Stimulated activated CD8-positive, alpha-beta memory T cell treated with anti-CD3 and anti-CD28 coated beads, Interleukin-7, amount 100 ng/mL, for 1 hour (primary cell): ENCODE measurements at places on chromosomes 7 and 10.

- no peak for DNase-seq
These were observed 715 bp upstream of the PANK1 start for GRCh38 chr10:89645742-89646172.

GRCh38 chr10:65032867-65033769 lies 1511.9 kb downstream of the REEP3 start:
- no peak for DNase-seq

- DNase-seq: no peak
These were observed 216.0 kb downstream of the CALN1 start for GRCh38 chr7:72196176-72196575.

DNA sequence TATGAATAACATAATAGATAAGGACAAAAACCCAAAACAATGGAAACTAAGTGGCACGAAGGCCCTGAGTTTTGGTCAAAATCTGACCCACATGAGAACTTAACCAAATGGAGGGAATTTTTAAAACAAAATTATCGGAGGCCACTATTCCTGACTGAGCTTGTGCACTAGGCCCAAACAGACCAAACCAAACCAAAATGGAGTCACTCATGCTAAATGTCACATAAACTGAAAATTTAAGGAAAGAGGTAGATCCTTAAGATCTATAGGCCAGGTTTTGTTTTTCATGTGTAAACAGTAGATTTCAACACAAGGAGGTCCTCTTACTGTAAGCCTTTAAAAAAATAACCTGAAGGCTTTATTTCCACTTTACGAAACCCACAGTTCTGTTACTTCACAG lies 3.8 kb upstream of the ZNF92 start:
- no peak for DNase-seq

GRCh38 chr10:83917537-83918506 lies 221.5 kb upstream of the GHITM start:
- DNase-seq: no peak

GRCh38 chr7:130985361-130985760 lies 251.4 kb upstream of the KLF14 start:
- no peak for DNase-seq

GRCh38 chr10:13732465-13732881 lies 145.7 kb downstream of the PRPF18 start:
- DNase-seq: no peak

- no peak for DNase-seq
These were observed 135.7 kb upstream of the TMEM229A start for GRCh38 chr7:124168616-124169015.

- DNase-seq: no peak
These were observed 35.4 kb upstream of the COL13A1 start for GRCh38 chr10:69766161-69766910.

GRCh38 chr10:13390604-13391522 lies 42.8 kb upstream of the SEPHS1 start:
- DNase-seq: no peak

GRCh38 chr7:79376299-79377025 lies 77.0 kb downstream of the MAGI2 start:
- DNase-seq: no peak

- no peak for DNase-seq
These were observed 455.7 kb upstream of the KLF6 start for GRCh38 chr10:4240608-4241197.

DNA sequence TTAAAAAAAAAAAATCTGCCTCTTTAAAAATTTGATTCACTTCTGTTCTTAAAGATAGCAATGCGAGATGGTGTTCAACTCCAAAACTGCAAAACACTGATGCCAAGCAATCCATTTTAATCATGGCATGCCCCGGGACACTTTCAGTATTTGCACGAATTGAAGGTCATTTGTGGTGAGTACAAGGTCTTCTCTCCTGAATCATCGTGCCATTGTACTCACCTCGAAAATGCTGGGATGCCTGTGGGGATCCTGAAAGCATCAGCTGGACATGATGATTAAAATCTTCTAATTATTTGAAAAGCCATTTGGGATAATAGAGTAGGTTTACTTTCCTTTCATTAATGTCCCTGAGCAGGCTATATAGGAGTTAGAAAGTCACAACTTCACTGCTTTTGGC lies 125.1 kb upstream of the NRP1 start:
- DNase-seq: no peak

GRCh38 chr10:43151371-43151770 lies 13.1 kb downstream of the CSGALNACT2 start:
- DNase-seq: no peak

GRCh38 chr10:132988988-132989387 lies 46.6 kb upstream of the CFAP46 start:
- DNase-seq: no peak

DNA sequence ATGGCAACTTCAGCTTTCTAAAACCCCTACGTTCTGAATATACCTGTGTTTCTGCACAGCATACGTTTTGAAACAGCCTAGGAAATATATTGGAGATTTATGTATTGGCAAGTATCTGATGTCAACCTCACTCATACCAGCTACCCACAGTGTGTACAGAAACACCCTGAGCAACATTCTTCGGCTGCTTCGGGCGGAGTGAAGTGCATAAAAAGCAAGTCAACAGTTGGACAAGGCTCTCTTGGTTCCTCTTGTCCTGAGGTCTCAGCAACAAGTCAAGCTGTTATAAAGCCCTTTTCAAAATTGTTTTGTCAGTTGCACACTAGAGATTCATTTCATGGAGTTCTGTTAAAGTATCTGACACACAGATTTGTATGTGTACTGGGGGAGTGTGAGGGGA lies 40.0 kb upstream of the PAPSS2 start:
- DNase-seq: no peak

DNA sequence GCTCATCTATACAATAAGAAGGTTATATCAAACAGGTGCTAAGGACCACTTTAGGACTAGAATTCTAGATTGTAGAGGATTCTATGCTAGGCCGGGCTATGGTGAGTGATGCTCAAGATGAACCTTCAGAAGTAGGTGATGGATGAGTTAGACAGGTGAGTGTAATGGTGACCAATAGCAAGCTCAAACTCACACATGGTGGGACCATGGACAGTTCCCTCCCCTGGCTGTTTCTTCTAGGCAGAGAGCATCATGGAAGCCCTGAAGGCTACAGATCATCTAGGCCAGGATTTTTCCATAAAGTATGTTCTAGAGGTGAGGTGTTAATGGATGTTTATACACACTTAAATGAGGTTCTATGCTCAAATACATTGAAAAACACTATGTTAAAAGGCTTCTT lies 162.2 kb upstream of the WDR11 start:
- DNase-seq: no peak

DNA sequence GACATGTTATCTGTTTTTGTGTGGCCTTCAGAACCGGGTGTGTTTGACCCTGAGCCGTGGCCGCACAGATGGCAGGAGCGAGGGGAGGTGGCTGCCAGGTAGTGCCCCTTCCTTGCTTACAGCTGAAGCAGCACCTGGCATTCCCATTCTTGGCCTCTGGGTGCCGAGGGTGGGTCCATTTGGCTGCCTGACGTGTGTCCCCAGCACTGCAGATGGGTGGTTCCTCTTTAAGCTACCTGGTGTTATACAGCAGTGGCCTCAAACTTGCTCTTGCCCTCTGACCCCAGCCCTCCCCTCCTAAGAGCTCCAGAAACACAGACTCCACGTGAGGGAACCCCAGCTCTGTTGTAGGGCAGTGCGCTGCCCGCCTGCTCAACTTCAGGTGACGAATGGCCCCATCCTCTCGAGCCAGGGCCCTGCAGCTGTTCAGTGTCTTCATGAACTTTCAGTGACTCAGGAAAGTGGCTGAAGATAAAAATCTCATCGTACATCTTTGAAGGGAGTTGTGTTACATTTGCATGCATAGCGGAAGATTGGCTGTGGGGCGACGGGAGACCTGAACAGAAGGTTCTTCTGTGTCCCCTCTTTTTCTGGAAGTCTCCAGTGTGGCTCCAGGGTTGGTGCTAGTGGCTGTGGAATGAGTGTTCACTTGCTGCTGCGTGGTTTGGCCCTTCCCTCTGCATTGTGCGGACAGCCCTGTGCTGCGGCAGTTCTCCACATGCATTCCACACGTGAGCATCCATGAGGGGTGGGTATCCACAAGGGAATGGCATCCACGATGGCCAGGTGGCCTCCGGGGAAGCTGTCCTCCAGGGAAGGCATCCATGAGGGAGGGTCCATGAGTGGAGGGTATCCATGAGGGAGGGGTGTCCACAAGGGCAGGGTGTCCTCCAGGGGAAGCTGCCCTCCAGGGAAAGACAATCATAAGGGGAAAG lies 91.6 kb downstream of the INPP5A start:
- no peak for DNase-seq

DNA sequence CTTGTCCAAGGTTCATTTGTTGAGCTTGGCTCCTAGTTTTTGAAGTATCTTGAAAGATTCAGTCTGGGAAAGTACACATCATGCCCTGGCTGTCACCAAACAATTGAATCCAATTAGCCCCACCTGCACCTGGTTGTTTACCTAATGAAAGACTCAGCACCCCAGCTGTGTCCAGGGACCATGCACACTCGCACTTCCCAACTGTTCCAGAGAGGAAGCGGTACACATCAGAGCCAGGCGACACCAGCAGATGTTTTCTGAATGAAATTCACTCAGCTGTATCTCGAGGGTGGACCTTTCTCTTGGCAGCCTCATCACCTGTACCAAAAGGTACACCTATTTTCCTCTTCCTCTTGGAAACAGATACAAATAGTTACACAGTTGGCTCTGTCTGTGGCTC lies 216.4 kb upstream of the LRGUK start:
- DNase-seq: no peak

DNA sequence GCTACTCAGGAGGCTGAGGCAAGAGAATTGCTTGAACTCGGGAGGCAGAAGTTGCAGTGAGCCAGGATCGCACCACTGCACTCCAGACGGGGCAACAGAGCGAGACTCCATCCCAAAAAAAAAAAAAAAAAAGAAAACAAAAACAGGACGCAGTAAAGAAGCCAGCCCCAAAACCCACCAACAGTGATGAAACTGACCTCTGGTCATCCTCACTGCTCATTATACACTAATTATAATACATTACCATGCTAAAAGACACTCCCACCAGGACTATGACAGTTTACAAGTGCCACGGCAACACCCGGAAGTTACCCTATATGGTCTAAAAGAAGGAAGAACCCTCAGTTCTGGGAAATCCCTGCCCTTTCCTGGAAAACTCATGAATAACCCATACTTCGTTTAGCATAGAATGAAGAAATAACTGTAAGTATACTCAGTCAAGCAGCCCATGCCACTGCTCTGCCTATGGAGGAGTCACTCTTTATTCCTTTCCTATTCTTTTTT lies 40.0 kb upstream of the EIF4H start:
- no peak for DNase-seq

DNA sequence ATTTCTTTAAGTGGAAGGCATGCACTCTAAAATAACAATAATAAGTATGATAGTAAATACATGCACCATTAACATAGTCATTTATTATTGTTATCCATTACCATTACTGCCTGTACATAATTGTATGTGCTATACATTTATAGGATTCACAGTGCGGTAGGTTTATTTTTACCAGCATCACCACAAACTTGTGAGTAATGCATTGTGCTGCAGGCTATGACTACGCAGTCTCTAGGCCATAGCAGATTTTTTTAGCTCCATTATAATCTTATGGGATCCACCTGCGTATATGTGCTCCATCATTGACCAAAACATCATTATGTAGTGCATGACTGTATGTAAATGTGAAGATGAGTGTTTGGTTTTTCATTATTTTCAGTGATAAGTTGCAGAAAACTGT lies 160.0 kb downstream of the LRRC4 start:
- no peak for DNase-seq

DNA sequence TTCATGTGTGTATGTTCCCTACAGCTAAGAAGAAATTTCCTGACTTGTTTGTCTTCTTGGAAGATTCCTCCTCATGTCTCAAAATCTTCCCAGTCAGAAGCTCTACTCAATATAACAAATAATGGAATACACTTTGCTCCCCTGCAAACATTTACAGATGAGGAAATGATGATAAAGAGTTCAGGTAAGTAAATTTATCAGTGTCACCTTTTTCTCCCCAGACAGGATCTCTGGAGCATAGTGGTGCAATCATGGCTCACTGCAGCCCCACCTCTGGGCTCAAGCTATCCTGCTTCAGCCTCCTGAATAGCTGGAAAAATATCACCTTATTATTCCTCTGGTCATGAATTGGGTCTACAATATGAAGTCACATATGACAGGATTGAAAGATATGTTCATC lies 25.5 kb downstream of the ACADSB start:
- DNase-seq: no peak

GRCh38 chr7:104779888-104780287 lies 234.1 kb upstream of the KMT2E start:
- DNase-seq: no peak

DNA sequence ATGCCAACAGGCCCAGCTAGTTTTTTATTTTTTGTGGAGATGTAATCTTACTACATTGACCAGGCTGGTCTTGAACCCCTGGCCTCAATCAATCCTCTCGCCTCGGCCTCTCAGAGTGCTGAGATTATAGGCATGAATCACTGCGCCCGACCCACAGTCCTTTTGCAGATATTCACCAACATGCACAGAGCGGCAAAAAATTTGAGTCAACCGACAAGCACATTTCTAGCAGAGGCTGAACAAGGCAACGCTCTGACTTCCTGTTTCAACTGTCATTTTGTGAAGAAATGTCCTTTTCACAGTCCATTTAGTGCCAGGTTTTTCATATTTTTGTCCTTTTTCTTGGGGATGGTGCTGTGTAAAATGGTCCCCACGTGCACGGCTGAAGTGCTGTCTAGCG lies 71.1 kb upstream of the KAT6B start:
- no peak for DNase-seq
